ENCODE measurements at places on chromosomes 13 and 19. TPM values are rescaled to one million over a fixed set of nuclear protein-coding genes. Genes with fewer than 3 reads are reported as not detected.

GRCh38 chr13:74892096-74892495 is 589.9 kb downstream of the TBC1D4 start:
- no peak overlapping the region for H3K27ac ChIP-seq
- H3K4me1 ChIP-seq = no peaks in the 10 kb centered on the region
- H3K4me3 ChIP-seq = no peak overlapping the region
- H3K27me3 ChIP-seq = no peaks in the 10 kb centered on the region

- no peak for DNase-seq
- no peak overlapping the region for H3K4me3 ChIP-seq
- no peaks in the 10 kb centered on the region for H3K36me3 ChIP-seq
- no peaks in the 10 kb centered on the region for H3K27me3 ChIP-seq
- H3K27ac ChIP-seq = no peak overlapping the region
- no peaks in the 10 kb centered on the region for H3K4me1 ChIP-seq
These were observed 513.6 kb downstream of the IRS2 start for GRCh38 chr13:109272595-109273325.

DNA sequence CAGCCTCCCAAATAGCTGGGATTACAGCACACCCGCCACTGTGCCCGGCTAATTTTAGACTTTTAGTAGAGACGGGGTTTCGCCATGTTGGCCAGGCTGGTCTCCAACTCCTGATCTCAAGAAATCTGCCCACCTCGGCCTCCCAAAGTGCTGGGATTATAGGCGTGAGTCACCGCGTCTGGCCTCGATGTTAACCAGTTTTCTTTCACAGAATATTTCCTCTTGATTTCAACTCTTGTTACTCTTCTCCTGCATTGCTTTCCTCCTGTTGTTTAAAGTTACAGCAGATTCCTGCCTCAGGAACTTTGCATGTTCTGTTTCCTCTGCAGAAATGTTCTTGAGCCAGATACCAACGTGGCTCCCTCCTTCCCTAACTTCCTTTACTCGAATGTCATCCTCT is 3.7 kb upstream of the PEX11G start:
- no peak overlapping the region for H3K27ac ChIP-seq
- H3K4me3 ChIP-seq = no peak overlapping the region
- no peak for DNase-seq
- H3K27me3 ChIP-seq = no peaks in the 10 kb centered on the region
- no peaks in the 10 kb centered on the region for H3K36me3 ChIP-seq
- peaks cover 65% of the 10 kb centered on the region for H3K4me1 ChIP-seq

DNA sequence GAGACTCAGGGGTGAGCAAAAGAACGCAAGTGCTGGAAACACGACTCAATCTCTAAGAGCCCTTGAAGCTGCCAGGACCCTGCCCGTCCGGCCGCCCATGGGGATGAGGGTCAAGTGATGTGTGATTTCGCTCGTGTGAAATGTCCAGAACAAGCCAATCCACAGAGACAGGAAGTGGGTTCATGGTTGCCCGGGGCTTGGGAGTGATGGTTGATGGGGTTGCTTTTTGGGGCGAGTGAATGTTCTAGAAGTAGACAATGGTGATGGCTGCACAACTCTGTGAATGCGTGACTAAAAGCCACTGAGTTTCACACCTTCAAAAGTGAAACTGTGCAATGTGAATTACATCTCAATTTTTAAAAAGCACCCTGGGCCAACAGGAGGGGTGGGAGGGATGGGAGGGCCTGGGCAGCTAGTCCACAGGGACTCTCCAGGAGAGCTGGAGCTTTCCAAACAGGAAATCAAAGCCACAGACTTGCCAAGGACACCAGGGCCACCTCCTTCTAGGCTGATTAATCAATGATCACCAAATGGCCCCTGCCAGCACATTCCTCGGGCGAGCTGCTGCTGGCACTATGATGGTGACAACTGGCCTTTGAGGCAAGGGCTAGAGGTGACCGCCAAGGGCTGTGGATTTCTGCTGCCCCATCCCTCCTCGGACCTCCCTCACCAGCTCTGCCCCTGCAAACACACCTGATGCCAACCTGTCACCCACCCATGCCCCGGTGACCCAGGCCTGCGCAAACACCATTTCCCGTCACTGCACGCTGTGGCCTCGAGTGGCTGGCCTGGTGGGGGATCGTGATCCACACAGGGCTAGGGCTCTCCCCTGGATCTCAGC is 14.0 kb downstream of the DPP9 start:
- H3K27me3 ChIP-seq = no peaks in the 10 kb centered on the region
- peaks cover 42% of the 10 kb centered on the region for H3K36me3 ChIP-seq
- no peak for DNase-seq
- no peak overlapping the region for H3K4me3 ChIP-seq
- H3K4me1 ChIP-seq = peaks cover 51% of the 10 kb centered on the region
- H3K27ac ChIP-seq = no peak overlapping the region

- H3K27ac ChIP-seq = no peak overlapping the region
- no peaks in the 10 kb centered on the region for H3K27me3 ChIP-seq
- no peak for DNase-seq
These were observed 34.0 kb downstream of the ARHGEF18 start for GRCh38 chr19:7382694-7383093.

DNA sequence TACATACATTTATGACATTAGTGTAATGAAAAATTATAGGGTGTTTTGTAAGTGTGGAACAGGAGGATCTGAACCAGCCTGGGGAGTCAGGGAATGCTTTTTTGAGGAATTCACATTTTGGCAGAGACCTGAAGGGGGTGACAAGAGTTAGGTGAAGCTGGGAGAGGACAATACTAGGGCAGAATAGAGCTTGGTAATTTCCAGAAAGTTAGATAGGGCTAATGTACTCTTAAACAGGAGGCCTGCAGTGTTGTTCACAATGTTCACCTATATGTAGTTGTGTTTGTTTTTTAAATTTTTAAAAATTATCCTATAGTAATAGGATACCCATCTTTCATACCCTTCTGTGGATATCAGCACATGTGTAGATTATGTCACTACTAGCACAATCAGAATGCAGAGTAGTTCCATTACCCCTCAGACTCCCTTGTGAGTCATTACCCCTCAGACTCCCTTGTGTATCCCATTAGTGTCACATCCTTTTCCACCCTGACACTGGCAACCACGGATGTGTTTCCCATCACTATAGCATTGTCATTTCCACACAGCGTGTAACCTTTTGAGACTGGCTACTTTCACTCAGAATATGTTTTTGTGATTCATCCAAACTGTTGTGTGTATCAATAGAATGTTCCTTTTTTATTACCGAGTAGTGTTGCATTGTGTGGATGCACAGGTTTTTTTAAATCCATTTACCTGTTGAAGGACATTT is 43.1 kb downstream of the PCCA start:
- no peak overlapping the region for H3K27ac ChIP-seq
- peaks cover 21% of the 10 kb centered on the region for H3K4me1 ChIP-seq
- no peaks in the 10 kb centered on the region for H3K36me3 ChIP-seq
- peak; percentile 32 for DNase-seq

DNA sequence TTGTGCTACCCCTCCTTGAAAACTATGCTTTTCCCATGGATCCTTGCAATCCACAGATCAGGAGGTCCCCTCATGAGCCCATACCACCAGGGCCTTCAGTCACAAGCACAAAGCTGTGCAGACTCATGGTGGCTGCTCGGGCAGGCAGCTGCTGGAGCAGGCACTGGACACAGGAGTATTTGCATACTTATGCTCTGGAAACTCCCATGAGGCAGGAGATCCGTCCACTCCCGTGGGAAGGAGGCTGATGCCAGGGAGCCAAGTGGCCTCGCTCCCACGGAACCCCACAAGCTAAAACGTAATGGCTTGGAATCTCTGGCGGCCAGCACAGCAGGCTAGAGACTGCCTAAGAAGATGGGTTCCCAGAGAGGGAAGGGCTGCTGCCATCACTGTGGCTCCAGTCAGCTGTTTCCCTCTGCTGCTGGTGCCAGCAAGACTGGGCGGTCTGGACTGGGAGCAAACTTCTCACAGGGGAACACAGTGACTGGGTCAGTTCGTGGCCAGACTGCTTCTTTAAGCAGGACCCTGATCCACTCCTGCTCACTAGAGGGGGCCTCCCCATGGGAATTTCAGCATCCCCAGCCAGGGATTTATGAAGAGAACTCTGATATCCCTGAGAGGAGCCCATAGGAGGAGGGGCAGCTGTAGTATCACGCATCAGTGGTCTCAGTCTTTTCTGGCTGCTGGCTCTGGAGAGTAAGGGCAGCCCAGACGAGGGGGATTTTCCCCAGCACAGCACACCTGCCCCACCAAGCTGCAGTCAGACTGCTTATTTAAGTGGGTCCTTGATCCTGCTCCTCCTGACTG is 370.3 kb upstream of the ATXN8OS start:
- DNase-seq = no peak
- no peaks in the 10 kb centered on the region for H3K36me3 ChIP-seq
- H3K4me3 ChIP-seq = no peak overlapping the region
- no peak overlapping the region for H3K27ac ChIP-seq
- H3K27me3 ChIP-seq = no peaks in the 10 kb centered on the region

GRCh38 chr13:50275392-50276063 is 260.3 kb downstream of the KCNRG start:
- H3K27ac ChIP-seq = no peak overlapping the region
- H3K27me3 ChIP-seq = no peaks in the 10 kb centered on the region
- peak; percentile 54 for DNase-seq
- H3K36me3 ChIP-seq = no peaks in the 10 kb centered on the region
- peaks cover 7% of the 10 kb centered on the region for H3K4me1 ChIP-seq

The GARRE1 gene
- 8.0 TPM for total RNA-seq

The S1PR5 gene
- total RNA-seq = not detected

The CPT1C gene
- total RNA-seq = not detected

The AKT2 gene
- 82.1 TPM for total RNA-seq

The CRX gene
- not detected for total RNA-seq

Measured in HepG2 (cell line).